ENCODE measurements at places on chromosomes 5 and 9. TPM values are rescaled to one million over a fixed set of nuclear protein-coding genes. Genes with fewer than 3 reads are reported as not detected.

SPATA31D4 gene
- total RNA-seq = not detected

MFAP3 gene
- 48.2 TPM for total RNA-seq

LPAR1 gene
- 1.7 TPM for total RNA-seq

GHR gene
- not detected for total RNA-seq

FOXD4L4 gene
- total RNA-seq = not detected

SPATA31E1 gene
- total RNA-seq = not detected

ZFP37 gene
- total RNA-seq = 0.42 TPM

PNPLA7 gene
- 2.3 TPM for total RNA-seq

PLPP7 gene
- total RNA-seq = 0.52 TPM

INSYN2B gene
- total RNA-seq = not detected

PCDHB8 gene
- not detected for total RNA-seq

DMGDH gene
- not detected for total RNA-seq

GNA14 gene
- total RNA-seq = not detected

NUP214 gene
- 53.0 TPM for total RNA-seq

CSF1R gene
- total RNA-seq = 5.2 TPM

C9orf153 gene
- total RNA-seq = 1.9 TPM

COL27A1 gene
- total RNA-seq = 0.21 TPM

CARTPT gene
- not detected for total RNA-seq

PCDHA9 gene
- total RNA-seq = not detected

FAM221B gene
- not detected for total RNA-seq

PCDHB16 gene
- not detected for total RNA-seq

PCDHGA11 gene
- 0.21 TPM for total RNA-seq

TMEM171 gene
- not detected for total RNA-seq

F2RL2 gene
- total RNA-seq = 0.10 TPM

NUP155 gene
- 29.6 TPM for total RNA-seq

PCDHAC2 gene
- not detected for total RNA-seq

SEMA4D gene
- 126 TPM for total RNA-seq

DNM1 gene
- total RNA-seq = 1.4 TPM

MOCS2 gene
- total RNA-seq = 20.6 TPM

UGT3A1 gene
- under 0.01 TPM for total RNA-seq

PHYHD1 gene
- 0.73 TPM for total RNA-seq

SARDH gene
- 4.7 TPM for total RNA-seq

ELAVL2 gene
- total RNA-seq = not detected

IL7R gene
- 360 TPM for total RNA-seq

SMIM32 gene
- not detected for total RNA-seq

SH3RF2 gene
- total RNA-seq = 0.31 TPM

FLT4 gene
- total RNA-seq = 1.3 TPM

IL6ST gene
- total RNA-seq = 458 TPM

FOXD4L3 gene
- total RNA-seq = not detected

TRIM14 gene
- total RNA-seq = 16.4 TPM

PTGES gene
- 8.7 TPM for total RNA-seq

KCNV2 gene
- total RNA-seq = not detected

SAXO1 gene
- total RNA-seq = 0.10 TPM

NIPAL4 gene
- total RNA-seq = 11.5 TPM

TSSK1B gene
- 0.10 TPM for total RNA-seq

INSL4 gene
- not detected for total RNA-seq

GLRA1 gene
- total RNA-seq = not detected

SLC45A2 gene
- total RNA-seq = under 0.01 TPM

SLC6A3 gene
- total RNA-seq = not detected

SPINK5 gene
- total RNA-seq = not detected

CREBRF gene
- 161 TPM for total RNA-seq
